ENCODE measurements at places on chromosomes 6 and 20. TPM values are rescaled to one million over a fixed set of nuclear protein-coding genes. Genes with fewer than 3 reads are reported as not detected.

DEF6 gene
- total RNA-seq, result 5.9 TPM

CD83 gene
- 5.7 TPM for total RNA-seq

DNA sequence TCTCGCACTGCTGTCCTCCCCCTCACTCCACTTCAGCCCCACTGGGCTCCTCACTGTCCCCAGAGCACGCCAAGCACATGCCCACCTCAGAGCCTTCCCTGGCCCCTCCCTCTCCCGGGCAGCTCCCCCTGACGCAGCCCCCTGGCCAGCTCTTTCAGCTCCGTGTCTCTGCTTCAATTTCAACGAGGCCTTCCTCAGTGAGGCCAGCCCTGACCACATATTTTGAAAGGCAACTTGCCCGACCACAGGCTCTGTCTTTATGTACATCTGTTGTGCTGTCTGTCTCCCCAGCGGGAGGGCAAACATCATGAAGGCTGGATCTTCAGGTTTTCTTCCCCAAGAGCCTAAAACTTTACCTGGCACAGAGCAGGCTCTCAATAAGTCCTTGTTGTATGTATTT lies 44.6 kb downstream of the JPH2 start:
- no peak for DNase-seq

ZNF391 gene
- total RNA-seq, result 9.8 TPM

Data from progenitor cell of endocrine pancreas (in vitro differentiated cells).